ENCODE measurements at places on chromosomes 12 and 14. TPM values are rescaled to one million over a fixed set of nuclear protein-coding genes. Genes with fewer than 3 reads are reported as not detected.

The ESR2 gene
- total RNA-seq, result not detected

The RAD9B gene
- 2.0 TPM for total RNA-seq

The FAM90A1 gene
- total RNA-seq, result 0.43 TPM

The TOMM20L gene
- not detected for total RNA-seq

The IRAK3 gene
- 4.6 TPM for total RNA-seq

The LTB4R gene
- 1.5 TPM for total RNA-seq

The NOS1 gene
- not detected for total RNA-seq

The ALDH1L2 gene
- 11.2 TPM for total RNA-seq

The HOXC11 gene
- 0.30 TPM for total RNA-seq

The KLRC1 gene
- not detected for total RNA-seq

The TPH2 gene
- total RNA-seq, result not detected

The TCL1A gene
- not detected for total RNA-seq

The TAS2R50 gene
- not detected for total RNA-seq

The HOTAIR gene
- 4.5 TPM for total RNA-seq

The ZBTB25 gene
- total RNA-seq, result 1.6 TPM

The OAS2 gene
- total RNA-seq, result 6.0 TPM

The PRB2 gene
- not detected for total RNA-seq

The DEGS2 gene
- total RNA-seq, result not detected

The LPCAT3 gene
- 7.8 TPM for total RNA-seq

The C1R gene
- total RNA-seq, result 50.9 TPM

The DLK1 gene
- not detected for total RNA-seq

The CCDC198 gene
- total RNA-seq, result not detected

The SELPLG gene
- total RNA-seq, result 2.5 TPM

The MYF5 gene
- not detected for total RNA-seq

The SSPN gene
- 0.13 TPM for total RNA-seq

The MYF6 gene
- 0.07 TPM for total RNA-seq

The TSHR gene
- 0.20 TPM for total RNA-seq

The FOXG1 gene
- 0.03 TPM for total RNA-seq

The CLMN gene
- total RNA-seq, result 0.35 TPM

The CERS5 gene
- total RNA-seq, result 40.3 TPM

The RIPK3 gene
- not detected for total RNA-seq

The TBK1 gene
- total RNA-seq, result 11.6 TPM

The FGF23 gene
- total RNA-seq, result not detected

The NR1H4 gene
- total RNA-seq, result not detected

The DHRS2 gene
- total RNA-seq, result 1.6 TPM

The GPHB5 gene
- not detected for total RNA-seq

The RASAL1 gene
- not detected for total RNA-seq

The CAPRIN2 gene
- 14.2 TPM for total RNA-seq

The OTX2 gene
- total RNA-seq, result not detected

The SERPINA3 gene
- total RNA-seq, result 0.57 TPM

The NTS gene
- not detected for total RNA-seq

The PAX9 gene
- 0.99 TPM for total RNA-seq

The POTEG gene
- not detected for total RNA-seq

The AQP6 gene
- total RNA-seq, result not detected

The SLC25A21 gene
- total RNA-seq, result 8.7 TPM
